ENCODE measurements at places on chromosomes 6 and 20.

- no peak for DNase-seq
Observed at GRCh38 chr20:6732001-6732447, 35.5 kb upstream of the BMP2 start.

DNA sequence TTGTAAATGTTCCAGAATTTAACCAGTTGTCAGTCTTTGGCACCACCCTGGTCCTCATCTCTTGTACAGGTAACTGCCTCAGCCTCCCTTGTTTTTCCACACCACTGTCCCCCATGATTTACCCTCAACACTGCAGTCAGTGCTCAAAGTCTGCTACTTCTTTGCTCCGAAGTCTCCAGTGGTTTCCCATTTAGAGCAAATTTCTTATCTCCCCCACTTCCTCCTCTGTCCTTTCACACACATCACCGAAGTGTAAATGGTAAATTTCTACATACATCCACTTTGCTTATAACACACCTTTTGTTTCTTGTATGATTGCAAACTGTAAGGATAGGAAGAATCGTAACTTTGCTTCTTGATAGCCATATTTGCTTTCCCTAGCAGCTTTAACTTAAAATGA lies 115.3 kb downstream of the JARID2 start:
- DNase-seq: no peak

DNA sequence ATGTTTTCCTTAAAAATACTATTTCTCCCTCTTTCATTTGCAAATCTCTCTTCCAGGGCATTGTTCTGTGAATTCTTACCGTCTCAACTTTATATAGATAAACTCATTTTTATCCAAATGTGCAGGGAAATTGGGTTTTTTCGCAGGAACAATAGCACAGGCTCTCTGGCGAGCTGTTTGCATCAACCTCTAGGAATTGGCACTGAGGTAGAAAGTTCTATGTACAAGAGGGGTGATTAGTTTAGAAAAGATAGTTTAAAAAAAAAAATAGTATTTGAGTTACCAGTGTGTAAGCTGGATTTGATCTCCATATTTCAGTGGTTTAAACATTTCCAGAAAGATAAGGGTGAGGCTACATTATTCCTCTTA lies 129.7 kb upstream of the BTN3A2 start:
- DNase-seq: no peak

- no peak for DNase-seq
Observed at GRCh38 chr6:46221222-46221793, 50.5 kb upstream of the ENPP5 start.

- DNase-seq: peak; percentile 71
Observed at GRCh38 chr6:71033890-71034289, 77.0 kb upstream of the B3GAT2 start.

GRCh38 chr20:35232575-35232974 lies 6.1 kb downstream of the MMP24 start:
- DNase-seq: peak; percentile 55

DNA sequence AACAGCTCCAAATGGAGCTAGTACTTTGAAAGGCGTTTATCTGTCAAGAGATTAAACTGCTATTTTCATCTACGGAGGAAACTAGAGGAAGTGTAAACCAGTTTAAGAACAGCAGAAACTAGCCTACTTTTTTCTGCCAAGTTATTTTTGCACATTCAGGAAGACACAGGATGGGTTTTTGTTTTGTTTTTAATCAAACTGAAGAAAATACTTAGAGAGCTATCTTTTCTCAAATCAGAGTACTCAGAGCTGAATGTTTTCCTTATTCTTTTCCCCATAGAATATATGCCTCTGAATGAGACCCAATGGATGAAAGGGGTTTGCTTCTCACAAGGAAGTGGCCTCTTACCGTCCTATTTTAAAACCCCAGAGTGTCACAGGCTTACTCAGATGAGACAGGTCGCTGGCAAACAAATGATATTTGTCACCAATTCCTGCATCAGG lies 538.5 kb downstream of the CD83 start:
- no peak for DNase-seq

DNA sequence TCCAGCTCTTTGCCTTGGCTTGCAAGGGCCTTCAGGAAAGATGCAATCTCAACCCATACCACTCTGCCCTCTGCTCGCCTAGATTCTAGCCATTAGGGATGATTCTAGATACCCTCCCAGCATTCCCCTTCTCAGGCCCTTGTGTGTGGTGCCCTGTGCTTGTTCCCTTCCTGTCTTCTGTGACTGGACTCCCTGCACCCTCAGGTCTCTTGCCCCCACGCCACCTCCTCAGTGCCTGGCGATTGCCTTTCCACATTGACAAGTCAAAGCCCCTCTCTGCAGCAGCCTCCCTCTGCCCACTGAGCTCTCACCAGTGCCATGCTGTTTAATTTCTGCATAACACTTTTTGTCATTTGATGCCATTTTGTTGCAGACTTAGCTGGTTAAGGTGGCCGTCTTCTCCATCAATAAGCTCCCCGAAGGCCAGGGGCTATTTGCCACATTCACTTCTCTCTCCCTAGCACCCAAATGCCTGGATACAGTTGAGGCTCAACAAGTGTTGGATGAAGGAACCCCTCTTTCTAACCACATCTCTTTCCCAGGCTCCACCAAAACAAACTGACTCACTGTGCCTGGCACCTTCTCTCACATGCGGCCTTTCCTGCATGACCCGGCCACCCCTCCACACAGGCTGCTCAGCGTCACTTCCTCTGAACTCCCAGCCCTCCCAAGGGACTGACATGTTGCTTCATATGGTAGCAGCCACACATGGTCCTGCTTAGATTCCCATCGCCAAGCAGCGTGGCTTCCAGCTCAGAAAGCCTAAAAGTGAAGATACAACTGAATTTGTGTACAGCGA lies 4.6 kb upstream of the TXNDC5 start:
- DNase-seq: no peak

DNA sequence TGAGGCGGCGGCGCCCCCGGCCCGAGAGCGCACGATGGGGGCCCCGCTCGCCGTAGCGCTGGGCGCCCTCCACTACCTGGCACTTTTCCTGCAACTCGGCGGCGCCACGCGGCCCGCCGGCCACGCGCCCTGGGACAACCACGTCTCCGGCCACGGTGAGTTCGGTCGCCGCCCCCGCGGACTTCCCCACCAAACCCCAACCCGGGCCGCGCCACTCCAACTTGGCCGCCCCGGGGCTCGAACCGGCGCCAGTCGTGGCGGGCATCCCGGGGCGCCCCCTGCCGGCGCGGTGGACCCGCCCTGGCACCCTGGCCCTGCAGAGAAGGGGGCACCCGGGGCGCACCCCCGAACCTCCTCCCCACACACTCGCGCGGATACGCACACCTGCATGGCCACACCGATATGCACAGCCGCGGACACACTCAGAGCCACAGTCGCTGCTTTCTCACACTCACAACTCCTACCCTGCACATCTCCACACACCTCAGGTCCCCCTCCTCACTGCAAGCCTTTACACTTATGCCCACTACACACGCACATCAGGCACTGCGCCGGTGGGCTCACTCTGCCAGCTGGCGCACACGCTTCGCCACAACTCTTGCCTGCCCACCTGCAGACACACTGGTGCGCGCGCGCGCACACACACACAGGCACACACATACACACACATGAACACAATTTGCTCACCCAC lies 535 bp downstream of the VSTM2L start:
- no peak for DNase-seq

DNA sequence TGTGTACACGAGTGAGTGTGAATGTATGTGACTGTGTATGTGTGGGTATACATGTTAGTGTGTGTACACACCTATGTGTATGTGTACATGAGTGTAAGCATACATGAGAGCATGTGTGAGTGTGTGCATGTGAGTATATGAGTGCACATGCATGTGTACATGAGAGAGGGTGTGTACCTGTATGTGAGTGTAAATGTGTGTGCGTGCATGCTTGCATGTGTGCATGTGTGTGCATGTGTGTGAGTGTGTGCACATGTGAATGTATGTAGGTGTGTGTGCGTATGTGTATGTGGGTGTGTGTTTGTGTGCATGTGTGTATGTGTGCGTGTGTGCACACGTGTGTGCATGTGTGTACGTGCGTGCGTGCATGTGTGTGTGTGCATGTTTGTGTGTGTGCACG lies 183.4 kb downstream of the BMP7 start:
- no peak for DNase-seq

All from NCI-H446 treated with DMSO at 0.1 percent for 48 hours (cell line).